ENCODE measurements at places on chromosomes 11 and 22.

GRCh38 chr11:94630221-94630620, 63.1 kb downstream of the PIWIL4 start:
- no peak for DNase-seq

GRCh38 chr22:27699383-27700019, 102.1 kb downstream of the MN1 start:
- no peak for DNase-seq

GRCh38 chr22:42116848-42117424, 13.7 kb downstream of the CYP2D6 start:
- DNase-seq = no peak

GRCh38 chr11:102499151-102499550, 31.4 kb downstream of the MMP7 start:
- no peak for DNase-seq

- DNase-seq = no peak
Observed at GRCh38 chr22:44224166-44224565, 43.4 kb downstream of the PARVG start.

DNA sequence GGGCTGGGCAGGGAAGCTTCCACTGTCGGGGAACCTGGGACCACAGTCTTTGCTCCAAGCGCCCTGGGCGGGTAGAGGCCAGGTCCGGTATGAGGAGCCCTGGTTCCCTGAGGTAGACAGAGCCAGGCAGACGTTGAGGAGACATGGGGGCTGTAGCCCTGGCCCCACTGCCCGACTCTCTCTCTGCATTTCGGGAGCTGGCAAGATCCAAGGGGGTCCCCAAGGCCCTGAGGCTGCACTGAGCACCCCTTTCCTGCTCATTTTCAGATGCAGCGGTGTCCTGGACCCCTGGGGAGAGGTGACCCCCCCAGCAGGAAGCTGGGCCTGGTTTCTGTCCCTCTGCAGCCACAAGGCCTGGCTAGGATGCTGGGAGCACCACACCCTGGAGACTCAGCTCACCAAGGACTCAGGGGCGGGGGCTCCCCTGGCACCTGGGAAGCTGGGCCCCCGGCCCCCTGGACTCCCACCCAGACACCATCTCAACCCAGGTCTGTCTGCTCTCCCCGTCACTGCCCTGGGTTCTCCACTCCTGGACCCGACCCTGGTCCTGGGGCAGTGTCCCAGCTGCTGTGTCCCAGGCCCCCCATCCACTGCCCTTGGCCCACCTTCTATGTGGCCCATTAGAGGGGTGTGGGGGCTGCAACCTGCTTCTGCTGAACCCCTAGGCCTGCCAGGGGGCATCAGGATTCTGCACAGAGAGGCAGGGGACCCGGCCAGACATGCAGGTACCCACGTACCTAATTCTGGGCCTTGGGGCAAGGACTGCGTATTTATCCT, 15.0 kb upstream of the MUC6 start:
- DNase-seq = no peak

DNA sequence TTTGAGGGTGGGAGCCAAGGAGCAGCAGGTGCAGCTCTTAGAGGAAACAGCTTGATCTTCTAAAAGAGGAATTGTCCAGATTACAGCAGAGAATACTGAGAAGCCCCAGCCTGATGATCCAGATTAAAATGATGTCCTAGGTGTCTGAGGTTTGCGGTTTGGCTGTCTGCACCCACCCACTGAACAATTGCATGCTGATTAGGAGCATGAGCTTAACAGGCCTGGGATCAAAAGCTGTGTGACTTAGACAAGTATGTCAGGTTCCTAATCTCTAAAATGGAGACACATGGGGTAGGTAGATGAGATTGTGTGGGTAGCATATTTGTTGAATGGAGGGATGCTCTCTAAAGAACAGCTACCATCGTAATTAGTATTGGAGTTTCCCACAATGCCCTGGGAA, 166.8 kb upstream of the SEZ6L start:
- DNase-seq = no peak

DNA sequence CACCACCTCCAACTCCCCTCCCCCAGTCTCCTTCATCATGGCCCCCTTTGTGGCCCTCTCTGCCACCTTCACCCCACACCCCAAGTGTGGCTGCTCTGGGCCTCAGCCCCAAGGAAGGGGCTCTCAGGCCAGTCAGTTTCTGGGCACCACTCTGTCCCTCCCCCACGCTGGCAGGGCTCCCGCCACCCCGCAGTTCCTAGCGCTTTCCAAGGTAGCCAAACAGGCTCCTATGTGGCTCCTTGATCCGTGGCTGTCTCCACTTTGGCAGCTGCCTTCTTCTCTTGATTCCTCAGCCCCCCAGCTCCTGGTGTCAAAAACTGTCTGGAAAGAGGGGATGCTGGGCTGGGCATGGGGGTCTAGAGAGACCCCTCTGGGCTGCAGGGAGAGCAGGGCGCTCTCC, 10.4 kb upstream of the CACNA1I start:
- DNase-seq = no peak

DNA sequence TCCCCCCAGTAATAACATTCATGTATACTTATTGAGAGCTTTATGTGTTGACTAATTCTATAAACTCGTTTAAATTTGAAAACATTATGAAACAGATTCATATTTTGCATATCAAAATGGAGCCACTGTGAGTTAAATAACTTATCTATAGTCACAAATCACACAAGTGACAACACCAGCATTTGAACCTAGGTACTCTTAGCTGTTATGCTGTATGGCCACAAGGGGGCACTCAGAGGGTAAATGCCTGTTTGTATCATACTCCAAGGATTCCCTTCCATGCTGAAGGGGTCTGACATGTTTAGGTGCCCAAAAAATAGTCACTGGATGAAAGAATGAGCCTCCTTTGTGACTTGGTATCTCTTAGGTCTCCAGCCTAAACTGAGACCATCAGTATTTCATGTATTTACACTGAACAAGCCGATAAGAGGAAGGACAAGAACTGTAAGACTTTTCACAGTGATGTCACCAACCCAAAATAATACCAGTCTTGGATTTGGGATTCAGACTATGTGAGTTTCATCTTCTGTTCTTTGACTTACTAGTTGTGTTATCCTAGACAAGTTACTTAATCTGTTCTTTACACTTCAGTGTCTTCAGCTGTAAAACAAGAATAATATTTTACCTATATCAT, 12.2 kb upstream of the OR52D1 start:
- DNase-seq = peak; percentile 45

GRCh38 chr22:22773979-22774604, 113.5 kb upstream of the IGLL5 start:
- no peak for DNase-seq

DNA sequence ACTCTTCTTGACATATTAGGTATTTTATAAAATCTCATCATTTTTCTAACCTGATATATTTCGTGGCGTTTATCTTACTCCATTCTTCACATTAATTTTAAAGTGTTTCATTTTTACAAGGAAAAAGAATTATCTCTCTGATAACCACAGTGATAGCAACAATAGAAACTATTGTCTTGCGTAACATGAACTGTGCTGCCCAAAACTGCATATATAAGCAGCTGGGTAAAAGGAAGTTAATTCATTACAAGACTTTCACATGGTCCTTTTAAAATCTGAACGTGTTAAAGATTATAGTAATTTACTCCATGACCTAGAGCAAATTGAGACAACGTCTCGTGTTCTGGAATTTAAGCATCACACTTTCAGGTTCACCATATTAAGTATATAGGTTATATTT, 210.4 kb upstream of the GRIA4 start:
- no peak for DNase-seq

DNA sequence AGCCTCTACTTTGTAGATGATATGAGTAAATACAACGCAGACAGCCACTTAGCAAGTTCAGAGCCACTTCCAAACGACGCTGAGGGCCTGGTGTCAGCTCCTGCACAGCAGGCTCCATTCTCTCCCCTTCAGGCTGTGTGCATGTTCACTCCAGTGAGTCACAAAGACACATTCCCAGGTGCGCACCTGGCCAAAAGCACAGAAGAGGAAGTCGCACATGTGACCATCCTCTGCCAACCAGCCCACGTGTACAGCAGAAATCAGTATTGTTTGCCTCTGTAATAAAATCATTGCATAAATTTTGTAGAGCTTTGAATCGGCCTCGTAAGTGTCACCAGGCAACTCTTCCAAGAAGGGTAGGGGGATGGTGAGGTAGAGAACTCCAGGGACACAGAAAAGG, 19.5 kb upstream of the TPH1 start:
- DNase-seq = no peak

DNA sequence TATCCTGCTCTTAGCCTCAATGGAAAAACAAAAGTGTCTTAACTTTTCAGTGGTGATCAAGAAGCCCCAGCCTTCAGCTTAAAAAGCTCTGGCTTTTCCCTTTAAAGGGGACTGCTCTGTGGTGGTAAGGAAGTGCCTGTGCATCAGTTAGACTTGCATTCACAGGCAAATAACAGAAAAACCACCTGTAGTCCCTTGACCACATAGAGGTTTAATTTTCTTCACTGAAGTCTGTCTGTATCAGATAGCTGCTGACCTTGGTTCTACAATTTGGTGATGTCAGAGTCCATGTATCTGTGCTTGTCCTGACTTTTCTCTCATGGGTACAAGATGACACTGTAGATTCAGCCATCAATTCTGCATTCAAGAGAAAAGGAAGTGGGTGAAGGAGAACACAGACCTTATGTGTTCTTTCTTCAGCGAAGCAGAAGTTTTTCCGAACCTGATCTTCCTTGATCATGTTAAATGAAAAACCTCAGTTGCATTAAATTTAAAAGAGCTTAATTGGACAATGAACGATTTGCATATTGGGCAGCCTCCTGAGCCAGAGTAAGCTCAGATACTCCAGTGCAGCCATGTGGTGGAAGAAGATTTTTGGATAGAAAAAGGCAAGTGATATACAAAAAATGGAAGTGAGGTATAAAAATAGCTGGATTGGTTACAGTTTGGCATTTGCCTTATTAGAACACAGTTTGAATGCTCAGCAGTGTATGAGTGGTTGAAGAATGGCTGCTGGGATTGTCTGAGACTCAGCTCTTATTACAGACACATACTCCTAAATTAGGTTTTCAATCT, 43.2 kb upstream of the RDX start:
- DNase-seq = no peak

DNA sequence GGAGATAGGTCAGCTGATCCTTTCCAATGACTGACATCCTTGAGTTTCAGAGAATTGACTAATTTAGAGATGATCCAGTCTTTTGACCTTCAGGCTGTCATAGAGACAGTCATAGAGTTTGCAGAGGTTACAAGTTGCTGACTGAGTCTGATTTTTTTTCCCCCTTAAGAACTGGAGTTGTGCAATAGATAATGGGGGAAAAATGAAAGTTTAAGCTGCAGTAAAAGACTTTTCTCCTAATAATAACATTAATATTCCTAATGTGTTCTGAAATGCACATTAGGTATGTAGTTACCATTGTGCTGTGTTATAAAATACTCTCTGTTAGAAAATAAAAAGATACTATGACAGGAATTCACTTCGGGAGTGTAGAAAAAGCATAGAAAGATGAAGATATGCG, 876.9 kb upstream of the RAG2 start:
- DNase-seq = no peak

GRCh38 chr11:26931248-26931631, 62.7 kb upstream of the FIBIN start:
- no peak for DNase-seq

- no peak for DNase-seq
Observed at GRCh38 chr22:31923747-31924146, 20.6 kb upstream of the YWHAH start.

DNA sequence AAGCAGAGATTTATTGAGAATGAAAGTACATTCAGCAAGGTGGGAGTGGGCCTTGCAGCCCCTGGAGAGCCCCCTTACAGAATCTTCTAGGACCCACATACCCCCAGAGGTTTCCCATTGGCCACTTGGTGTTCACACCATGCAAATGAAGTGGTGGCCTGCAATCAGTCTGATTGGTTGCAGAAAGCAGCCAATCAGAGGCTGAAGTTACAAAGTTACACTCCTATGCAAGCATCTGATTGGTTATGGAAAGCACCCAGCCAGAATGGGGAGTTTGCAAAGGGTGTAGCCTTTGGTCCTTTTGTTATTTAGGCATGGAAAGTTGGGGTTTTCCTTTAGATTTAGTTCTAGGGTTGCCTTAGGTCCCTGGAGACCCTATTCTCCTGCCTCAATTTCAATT, 34.9 kb downstream of the UVRAG start:
- no peak for DNase-seq

DNA sequence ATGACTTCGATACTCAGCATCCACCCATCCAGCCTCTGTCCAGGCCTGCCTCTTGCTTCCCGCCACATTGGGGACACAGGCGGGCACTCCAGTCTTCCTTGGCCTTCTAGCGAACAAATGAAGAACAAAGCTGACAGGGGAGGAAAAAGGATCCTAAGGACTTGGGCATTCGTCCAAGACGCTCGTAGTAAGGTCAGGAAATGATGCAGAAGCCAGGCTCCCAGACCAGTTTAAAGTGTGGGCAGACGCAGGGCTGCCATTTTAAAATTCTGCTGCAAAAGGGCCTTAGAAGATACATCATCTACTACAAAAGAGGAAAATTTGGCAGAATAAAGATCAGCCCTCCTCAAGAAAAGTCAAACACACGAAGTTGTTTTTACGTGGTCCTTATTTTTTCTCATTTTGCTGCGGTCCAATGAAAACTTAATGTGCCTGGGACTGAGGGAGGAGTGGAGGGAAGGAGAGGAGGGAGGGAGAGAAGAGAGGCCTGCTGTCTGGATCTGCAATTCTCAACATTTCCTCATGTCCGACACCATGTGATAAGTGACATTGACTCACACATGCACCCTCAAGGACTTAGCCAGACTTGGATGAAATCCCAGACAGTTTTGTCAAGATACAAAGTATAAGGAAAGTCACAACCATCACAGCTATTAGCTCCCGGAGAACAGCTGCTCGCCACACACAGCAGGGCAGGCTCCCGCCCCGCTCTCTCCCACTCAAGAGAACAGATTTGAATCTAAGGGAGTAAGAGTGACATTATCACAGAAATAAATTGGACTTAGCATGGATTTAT, 5.7 kb downstream of the DNAL4 start:
- no peak for DNase-seq

DNA sequence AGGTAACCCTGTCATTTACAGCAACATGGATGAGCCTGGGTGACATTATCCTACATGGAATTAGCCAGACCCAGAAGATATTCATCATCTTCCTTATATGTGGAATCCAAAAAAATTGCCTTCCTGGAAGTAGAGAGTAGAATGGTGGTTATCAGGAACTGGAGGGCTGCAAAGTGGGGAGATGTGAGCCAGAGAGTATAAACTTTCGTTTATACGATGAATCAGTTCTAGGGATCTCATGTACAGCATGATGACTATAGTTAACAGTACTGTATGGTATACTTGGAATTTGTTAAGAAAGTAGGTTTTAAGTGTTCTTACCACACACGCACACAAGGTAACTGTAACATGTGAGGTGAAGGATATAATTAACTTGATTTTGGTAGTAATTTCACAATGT, 79.1 kb downstream of the TBC1D22A start:
- DNase-seq = no peak

Measured in stimulated activated CD8-positive, alpha-beta memory T cell treated with anti-CD3 and anti-CD28 coated beads, Interleukin-4, amount 100 ng/mL, for 48 hours (primary cell).